ENCODE measurements at places on chromosomes 1 and 21.
A peak's percentile ranks its signal among the peaks of the same experiment; 100 is the strongest.

GRCh38 chr1:34865573-34865972 lies 6.0 kb upstream of the SMIM12 start:
- no peak for DNase-seq

- DNase-seq, result peak; percentile 34
These were observed 2.1 kb upstream of the WASF2 start for GRCh38 chr1:27491748-27492700.

DNA sequence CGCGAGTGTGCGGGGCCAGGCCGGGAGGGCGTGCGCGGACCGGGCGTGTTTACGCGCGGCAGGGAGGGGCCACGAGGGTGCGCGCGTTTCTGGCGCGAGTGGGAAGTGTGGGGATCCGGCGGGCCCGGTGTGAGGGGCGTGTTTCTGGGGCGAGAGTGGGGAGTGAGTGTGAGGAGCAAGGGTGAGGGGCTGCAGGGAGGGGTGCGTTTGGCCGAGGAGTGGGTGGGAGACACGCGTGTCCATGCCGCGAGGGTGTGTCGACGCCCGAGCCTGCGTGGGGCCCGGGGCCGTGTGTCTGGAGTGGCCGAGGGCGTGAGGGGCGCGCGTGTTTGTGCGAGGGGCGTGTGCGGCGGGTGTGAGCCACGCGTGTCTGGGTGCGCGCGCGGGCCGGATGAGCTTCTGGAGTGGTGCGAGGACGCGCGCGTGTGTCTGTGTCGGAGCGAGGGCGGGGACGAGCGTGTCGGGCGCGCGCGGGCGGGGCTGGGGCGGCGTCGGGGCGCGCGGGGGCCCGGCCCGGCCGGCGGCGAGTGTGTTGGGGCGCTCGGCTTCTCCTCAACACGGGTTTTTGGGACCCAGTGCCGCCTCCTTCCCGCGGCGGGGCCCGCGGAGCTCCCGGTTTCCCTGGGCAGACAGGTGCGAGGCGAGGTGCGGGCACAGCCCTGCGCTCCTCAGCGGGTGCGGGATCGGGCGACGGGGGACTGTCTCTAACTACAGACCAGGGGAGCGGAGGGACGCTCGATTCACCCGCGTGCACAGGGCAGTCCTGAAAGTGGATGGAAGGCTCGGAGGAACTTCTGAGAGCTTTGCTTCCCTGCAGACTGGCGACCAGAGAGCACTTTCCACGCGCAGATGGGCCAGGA lies 65.8 kb upstream of the VAMP3 start:
- DNase-seq, result peak; percentile 13

- peak; percentile 82 for DNase-seq
These were observed 72.5 kb downstream of the ARHGEF10L start for GRCh38 chr1:17611991-17612390.

DNA sequence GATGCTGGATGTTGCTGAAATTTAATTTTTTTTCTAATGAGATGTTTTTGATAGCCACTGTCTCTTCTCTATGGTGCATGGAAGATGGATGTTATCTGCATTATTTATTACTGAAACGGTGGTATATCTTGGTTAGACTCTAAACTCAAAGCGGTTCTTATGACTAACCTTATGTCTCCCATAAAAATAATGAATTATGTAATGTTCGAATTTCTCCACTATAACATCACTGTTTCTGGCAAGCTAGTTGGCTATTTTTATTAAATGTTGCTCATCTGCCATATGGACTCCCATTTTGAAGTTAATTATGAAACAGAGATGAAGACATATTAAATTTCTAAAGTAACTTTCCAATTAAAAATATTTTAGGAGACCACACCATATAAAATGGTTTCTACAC lies 808.6 kb upstream of the ADGRL4 start:
- DNase-seq, result peak; percentile 65

- DNase-seq, result peak; percentile 7
These were observed 10.1 kb downstream of the KDM1A start for GRCh38 chr1:23029337-23029736.

DNA sequence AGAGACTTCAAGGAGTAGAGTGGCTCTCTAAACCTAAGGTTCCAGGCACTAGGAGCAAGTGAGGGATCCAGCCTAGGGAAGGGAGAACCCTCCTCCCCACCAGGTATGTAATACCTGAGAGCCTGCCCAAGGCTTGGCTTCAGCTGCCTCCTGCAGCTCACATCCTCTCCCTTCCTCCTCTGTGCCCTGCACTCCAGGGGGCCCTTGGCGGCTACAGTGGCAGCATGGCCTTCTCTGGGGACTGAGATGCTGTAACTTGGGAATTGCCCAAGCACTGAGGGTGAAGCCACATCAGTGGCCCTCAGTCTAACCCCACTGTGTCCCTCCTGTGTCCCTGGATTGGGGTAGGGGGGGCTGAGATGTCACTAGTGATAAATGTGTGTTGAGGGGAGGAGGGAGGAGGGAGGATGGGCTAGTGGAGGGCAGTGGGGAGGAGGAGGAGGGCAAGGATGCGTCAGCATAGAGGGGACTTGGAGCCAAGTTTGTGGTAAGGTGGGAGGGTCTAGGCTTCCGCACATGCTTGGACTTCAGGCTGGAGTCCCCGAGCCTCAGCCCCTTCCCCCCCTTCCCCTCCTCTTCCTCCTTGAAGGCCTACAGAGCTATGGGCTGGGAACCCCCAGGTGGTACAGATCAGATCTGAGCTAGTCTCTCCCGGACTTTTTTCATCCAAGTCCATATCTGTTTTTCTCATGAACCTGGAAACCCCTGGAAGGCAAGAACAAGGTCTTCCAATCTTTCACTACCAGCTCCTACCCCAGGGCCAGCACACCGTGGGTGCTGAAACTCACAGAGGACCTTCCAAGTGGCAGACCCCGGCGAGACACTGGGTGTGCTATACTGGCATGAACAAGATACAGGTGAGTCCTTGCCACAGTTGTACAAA lies 17.5 kb downstream of the COL9A2 start:
- no peak for DNase-seq

- peak; percentile 28 for DNase-seq
These were observed 17.6 kb downstream of the COL8A2 start for GRCh38 chr1:36107394-36107793.

GRCh38 chr1:102588536-102588935 lies 519.8 kb downstream of the COL11A1 start:
- DNase-seq, result no peak

DNA sequence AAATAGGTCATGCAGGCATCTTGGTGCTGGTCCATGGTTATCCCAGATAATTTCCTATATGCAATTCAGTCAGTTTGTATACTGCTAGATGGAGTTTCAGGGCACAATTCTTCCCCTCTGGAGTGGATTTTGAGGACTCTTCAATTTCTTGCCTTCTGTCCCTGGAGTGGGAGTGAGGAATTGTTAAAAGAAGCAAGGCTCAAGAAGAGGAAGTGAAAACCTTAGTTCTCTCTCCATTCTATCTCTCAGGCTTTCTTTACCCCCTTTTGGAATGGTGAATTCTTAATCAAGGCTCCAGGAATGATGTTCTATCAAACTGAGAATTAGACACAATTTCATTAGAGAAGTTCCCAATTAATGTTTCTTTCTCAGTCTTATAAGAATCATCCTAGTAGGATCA lies 67.1 kb downstream of the RWDD3 start:
- no peak for DNase-seq

- peak; percentile 95 for DNase-seq
These were observed 22.9 kb downstream of the SPSB1 start for GRCh38 chr1:9315411-9316079.

GRCh38 chr1:207863893-207864535 lies 46.9 kb downstream of the CD34 start:
- no peak for DNase-seq

- no peak for DNase-seq
These were observed 2.6 kb upstream of the CCDC185 start for GRCh38 chr1:223390618-223391017.

DNA sequence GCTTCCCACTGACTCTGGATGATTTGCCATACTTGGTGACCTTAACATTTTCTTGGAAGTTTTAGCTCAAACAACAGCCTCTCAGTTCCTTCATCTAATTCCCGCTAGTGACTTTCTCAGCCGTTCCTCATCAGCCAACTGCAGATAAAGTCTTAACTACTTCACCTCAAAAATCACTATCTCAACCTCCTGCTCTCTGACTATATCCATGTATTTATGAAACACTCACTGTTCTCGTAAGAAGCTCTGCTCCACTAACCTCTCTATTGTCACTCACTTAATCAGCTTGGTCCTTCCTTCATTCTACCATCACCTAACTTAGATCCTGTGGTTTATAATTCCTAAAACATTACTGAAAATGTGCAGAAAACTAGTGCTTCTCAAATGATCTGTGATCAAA lies 1551.6 kb downstream of the MRPL39 start:
- no peak for DNase-seq

DNA sequence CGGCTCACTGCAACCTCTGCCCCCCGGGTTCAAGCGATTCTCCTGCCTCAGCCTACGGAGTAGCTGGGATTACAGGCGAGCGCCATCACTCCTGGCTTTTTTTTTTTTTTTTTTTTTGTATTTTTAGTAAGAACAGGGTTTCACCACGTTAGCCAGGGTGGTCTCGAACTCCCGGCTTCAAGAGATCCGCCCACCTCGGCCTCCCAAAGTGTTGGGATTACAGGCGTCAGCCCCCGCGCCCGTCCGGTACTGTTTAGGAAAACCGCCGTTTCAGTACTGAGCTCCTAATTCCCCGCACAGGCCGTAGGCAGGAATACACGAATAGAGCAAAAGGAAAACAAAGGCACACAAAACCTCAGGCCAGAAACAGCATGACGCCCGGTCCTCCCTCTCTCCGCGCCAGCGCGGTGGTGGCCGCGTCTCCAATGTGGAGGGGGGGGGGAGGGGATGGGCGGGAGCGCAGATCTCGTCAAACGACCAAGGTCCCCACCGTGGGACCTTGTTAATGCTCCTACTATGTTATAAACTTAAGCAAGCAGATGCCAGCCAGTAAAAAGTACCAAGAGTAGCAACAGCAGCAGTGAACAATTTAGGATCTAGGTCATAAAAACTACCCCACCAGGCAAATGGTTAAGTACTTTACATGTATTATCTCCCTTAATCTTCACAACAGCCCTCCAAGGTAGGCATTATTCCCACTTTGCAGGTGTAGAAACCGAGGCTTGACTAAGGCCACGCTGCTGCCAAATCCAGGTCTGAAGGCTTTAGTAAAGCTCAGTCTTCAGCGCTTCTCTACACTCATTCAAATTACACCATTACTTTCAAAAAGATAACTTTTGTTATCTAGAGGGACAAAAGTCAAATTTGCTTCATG lies 648 bp upstream of the ADAR start:
- DNase-seq, result peak; percentile 80

DNA sequence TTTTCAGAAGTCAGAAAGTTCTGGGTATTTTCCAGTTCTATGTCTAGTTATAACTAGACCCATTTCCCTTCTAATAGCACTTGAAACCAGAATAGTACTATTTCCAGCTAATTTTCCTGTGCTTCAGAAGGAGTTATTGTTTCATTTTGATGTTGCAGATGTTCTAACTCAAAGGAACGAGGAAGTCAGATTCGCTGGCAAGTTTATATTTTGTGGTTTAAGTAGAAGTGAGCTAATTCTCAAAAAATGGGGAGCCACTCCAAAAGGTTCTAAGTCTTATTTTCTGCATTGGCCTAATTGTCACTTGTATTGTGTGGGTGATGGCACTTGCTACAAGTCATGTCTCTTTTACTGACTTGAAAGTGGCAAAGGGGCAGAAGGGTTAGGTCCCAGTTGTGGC lies 18.1 kb downstream of the CCDC185 start:
- peak; percentile 88 for DNase-seq

- DNase-seq, result peak; percentile 66
These were observed 498.1 kb downstream of the LMO4 start for GRCh38 chr1:87826681-87827251.

DNA sequence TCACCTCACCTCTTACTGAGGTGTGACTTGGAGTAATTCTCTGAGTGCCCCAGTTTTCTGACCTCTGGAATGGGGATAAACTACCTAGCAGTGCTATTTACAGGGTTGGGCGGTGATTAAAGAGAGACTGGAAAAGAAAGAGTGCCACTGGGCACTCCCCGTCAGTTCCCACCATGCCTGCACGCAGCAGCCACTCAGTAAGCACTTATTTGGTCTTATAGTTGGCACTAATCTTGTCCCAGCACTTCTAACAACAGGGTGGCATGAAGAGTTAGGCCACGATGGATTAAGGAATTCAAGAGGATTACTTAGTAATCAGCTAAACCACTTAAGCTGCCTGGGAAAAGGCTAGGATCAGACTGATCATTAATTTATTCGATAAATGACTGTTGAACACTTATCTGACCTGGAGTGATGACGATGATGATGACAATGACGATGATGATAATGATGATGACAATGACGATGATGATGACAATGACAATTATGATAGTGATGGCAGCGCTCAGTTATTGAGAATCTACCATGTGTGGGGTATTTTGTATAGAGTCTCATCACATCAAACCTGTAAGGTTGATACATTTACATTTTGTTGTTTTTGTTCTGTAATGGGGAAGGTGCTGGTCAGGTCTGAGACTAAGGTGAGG lies 5.4 kb downstream of the CITED4 start:
- no peak for DNase-seq

GRCh38 chr1:196317535-196318522 lies 290.4 kb downstream of the KCNT2 start:
- peak; percentile 57 for DNase-seq

- DNase-seq, result no peak
These were observed 876.5 kb downstream of the USP25 start for GRCh38 chr21:16606271-16606670.

GRCh38 chr1:65254320-65255034 lies 54.9 kb upstream of the DNAJC6 start:
- DNase-seq, result peak; percentile 93

- peak; percentile 14 for DNase-seq
These were observed 23.5 kb downstream of the COL6A1 start for GRCh38 chr21:46005081-46005480.

Measured in GM23248 (cell line).